Inflammatory macrophage treated with lipopolysaccharide for 1 hour (primary cell): ENCODE measurements at places on chromosomes 1 and 21.

GRCh38 chr1:77866296-77866695 is 22.1 kb upstream of the NEXN start:
- DNase-seq = no peak

DNA sequence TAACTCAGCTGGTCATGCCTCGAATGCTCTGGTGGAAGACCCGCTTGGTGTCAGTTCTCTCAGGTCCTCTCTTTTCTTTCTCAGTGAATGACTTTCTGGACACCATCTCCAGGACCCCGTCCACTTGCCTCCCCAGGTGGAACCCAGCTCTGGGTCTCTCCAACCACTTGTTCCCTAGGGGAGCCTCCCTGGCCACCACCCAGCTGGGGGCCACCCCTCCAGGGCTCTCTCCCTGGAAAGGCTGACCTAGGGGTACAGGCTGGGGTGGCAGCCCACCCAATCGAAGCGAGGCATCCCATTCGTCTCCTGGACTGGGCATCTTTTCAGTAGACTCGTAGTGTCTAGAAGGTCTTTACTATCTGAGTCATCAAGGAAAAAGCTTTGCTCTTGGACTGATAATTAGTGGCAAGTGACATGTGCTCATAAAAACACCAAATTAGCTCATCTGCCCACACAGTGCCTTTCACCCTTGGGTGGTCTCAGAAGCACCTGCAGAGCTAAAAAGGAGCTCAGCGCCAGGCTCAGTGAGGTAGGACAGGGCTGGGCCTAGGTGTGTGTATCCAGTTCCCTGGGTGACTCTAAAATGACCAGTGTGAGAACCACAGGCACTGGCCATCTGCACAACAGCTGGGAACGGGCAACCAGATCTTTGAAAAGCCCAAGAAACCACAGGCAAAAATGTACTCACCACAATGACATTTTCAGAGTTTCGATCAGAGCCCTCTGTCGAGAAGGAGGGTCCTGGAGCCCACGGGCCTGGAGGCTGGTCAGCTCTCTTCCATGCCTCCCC is 2.4 kb upstream of the PDXK start:
- DNase-seq = no peak

DNA sequence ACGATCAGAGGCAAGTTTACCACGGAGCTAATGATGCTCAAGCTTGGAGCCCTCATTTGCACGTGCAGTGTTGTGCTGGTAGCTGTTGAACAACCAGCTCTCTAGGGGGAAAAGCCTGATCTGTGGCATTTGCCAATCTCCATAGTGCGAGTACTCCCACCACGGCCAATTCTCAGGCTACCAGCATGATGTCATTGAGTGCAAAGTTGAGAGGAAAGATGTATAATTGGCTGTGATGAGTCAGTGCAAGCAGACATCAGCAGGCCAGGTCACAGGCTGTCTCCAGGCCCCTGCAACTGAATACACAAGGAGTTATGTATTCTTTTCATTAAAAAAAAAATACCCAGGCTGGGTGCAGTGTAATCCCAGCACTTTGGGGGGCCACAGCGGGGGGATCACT is 233.1 kb upstream of the VAMP3 start:
- peak; percentile 50 for DNase-seq

DNA sequence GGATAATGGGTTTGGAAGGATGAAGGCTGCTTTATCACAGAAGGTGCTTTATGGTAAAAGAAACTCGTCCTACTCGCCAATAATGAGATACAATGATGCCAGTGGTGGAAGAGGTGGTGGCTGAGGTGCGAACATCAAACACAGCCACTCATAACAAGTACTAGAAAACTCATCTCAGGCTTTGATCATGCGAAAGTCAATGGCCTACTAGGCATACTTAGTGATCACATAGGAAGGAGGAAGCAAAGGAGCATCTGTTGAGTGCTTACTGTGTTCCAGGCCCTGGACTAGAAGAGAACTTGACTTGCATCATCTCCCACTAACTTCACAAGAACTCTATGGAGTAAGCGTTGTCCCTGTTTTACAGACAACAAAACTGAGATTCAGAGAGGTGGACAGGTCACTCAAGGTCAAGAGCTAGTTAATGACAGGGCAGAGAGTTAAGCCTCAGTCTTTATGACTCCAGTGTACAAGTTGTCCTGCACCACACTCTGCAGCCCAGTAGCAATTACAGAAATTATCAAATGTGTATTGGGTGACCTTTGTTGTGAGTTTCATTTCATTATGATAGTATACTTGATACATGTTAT is 33.6 kb downstream of the RUNX1 start:
- no peak for DNase-seq

DNA sequence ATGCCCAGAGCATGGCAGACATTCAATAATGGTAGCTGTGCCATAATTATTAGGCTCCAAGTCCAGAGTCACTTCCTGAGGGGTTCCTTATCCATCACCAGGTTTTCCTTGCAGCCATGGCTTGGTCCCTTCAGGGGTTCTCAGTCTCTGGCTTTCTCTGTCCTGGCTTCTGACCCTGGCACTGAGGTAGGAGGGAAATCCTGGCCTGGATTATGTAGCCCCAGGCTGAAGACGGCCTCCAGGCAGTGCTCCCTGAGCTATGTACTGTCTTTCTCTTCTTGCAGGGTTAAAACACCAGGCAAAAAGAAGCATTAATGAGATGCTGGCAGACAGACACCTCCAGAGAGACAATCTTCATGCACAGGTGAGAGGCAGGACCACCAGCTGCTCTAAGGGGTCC is 9.5 kb upstream of the PADI3 start:
- DNase-seq = peak; percentile 60

- no peak for DNase-seq
These were observed 82.2 kb upstream of the BMP8A start for GRCh38 chr1:39409055-39409816.

GRCh38 chr21:25845729-25846256 is 111.0 kb downstream of the GABPA start:
- no peak for DNase-seq

DNA sequence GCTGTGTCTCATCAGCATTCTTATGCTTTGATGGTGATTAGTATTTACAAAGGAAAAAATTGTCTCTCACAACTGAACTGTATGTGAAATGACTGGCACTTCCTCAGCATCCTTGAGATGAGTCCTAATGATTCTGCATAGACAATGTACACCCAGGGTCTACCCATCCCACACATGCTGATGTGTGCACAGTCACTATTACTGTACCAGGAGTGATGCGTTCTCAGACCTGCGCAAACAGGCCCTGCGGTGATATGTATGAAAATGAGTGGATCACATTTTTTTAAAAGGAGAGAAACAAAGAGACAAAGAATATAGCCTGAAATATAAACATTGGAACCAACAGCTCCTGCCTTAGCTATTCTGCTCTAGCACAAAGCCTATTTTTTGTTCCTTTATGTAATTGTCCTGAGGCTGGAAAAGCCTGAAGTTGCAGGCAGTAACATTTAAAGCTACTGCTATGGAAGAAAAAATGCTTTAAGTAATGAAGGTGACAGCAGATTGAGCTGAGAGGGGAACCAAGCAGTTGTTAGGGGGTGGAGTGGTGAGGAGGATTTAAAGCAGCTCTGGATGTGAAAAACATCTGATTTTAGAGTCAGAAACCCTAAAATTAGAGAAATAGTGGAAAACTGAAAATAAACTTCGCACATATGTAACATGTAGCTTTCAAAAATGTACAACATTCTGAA is 5.5 kb downstream of the RCAN1 start:
- DNase-seq = no peak

DNA sequence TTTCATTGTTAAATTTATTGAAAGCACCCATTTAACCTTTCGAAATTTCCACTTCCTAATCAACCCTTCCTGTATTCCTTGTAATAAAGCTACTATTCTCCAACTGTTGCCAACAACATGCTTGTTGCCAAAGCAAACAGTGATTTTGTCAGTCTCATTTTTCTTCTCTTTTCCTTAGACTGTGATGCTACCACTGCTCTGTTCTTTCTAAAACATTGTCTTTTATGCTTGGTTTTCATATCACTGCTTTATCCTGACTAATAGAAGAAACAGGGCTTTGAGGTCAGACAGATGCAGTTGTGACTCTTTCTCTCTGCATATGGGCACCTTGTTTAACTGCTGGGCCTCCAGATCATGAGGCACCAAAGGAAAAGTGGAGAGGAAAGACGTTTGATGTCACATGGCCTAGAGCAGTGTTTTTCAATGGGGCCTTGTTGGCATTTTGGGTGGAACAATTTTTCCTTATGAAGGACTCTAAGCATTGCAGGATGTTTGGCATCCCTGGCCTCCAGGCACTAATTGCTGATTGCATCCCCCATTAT is 56.1 kb downstream of the HMCN1 start:
- DNase-seq = no peak

DNA sequence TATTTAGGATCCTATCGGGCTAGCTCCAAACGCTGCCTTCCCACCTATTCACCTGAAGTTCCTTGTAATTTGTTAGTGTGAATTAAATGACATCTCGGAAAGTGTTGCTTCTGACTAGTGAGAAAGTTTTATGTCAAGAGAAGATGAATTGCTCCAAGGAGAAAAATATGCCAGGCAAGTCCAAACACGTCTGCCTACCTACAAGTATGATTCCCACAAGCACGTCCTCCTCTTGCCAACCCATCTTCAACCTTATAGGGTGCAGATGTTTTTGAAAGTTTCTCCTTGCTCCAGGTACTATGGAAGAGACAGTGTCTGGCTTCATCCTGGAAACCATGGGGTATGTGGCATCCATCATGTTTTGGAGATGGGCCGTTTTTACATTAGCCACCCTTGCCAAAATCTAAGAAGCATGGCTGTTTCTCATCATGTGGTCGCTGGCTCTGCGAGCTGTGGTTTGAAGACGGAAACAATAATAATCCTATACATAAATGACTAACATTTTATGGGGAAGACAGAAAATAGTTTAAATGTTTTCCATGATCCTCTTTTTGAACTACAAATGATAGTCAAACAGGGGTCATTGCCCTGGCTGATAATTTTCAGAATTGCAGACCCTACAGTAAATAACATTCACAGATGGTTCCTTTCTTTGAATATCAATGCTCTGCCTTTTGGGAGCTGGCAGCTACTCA is 505.8 kb downstream of the SMYD3 start:
- DNase-seq = no peak

DNA sequence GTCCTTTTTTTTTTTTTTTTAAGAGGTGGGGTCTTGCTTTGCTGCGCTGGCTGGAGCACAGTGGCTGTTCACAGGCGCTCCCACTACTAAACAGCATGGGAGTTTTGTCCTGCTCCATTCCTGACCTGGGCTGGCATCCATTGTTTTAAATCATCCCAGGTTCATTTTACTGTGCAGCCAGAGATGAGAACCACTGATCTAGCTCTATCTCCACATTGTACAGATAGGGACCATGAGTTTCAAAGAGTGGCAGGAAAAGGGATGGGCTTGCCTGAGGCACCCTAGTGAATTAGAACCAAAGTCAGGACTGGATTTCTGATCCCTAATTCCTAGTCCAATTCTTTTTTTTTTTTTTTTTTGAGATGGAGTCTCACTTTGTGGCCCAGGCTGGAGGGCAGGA is 7.2 kb upstream of the TMEM222 start:
- DNase-seq = no peak

DNA sequence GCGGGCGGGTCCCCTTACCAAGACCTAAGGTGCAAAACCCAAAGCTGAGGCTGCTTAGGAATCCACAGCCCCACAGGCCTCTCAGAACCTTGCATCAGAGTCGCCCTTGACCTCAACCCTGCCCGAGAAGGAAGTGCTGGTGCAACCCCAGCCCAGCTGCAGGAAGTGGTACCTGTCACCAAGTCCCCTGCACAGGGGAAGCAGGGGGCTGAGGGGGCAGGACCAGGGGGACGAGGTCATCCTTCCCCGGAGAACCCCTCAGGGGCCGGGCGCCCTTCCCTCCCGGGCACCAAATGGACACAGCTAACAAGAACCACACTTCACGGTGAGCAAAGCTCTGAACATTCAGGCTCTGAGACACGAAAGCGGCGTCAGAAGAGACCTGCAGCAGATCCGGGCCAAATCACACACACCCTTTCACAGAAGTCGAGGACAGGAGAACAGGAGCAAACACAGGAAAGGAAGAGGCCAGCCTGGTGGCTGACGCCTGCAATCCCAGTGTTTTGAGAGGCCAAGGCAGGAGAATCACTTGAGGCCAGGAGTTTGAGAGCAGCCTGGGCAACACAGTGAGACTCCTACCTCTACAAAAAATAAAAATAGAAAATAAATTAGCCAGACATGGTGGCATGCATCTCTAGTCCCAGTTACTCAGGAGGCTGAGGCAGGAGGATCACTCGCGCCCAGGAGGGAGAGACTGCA is 6.4 kb downstream of the ITGB2 start:
- peak; percentile 66 for DNase-seq

DNA sequence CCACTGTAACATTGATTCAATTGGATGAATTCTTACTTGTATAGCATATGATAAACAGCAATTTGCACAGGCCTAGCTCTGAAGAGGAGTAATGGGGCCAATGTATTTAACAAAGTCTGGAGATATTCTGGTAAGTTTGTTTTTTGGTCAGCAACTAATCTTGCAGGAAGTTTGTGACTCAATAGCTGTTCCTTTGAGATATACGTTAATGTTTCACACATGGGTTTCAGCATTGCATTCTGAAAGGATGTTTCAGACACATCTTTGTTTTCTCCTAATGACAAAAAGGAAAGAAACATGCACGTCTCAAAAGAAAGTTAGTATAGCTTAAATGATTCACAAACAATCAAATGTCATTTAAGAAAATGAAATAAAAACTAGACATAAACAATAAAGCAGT is 49.0 kb downstream of the LTN1 start:
- no peak for DNase-seq

GRCh38 chr1:203284411-203285123 is 20.8 kb upstream of the BTG2 start:
- peak; percentile 57 for DNase-seq

- no peak for DNase-seq
These were observed 176.4 kb upstream of the C8B start for GRCh38 chr1:57142169-57142568.

GRCh38 chr1:3611170-3612019 is at the start of gene MEGF6:
MEGF6 (minus strand) TSS chr1:3611508; CDS start chr1:3611268, 240 bp downstream.
- DNase-seq = peak; percentile 18

DNA sequence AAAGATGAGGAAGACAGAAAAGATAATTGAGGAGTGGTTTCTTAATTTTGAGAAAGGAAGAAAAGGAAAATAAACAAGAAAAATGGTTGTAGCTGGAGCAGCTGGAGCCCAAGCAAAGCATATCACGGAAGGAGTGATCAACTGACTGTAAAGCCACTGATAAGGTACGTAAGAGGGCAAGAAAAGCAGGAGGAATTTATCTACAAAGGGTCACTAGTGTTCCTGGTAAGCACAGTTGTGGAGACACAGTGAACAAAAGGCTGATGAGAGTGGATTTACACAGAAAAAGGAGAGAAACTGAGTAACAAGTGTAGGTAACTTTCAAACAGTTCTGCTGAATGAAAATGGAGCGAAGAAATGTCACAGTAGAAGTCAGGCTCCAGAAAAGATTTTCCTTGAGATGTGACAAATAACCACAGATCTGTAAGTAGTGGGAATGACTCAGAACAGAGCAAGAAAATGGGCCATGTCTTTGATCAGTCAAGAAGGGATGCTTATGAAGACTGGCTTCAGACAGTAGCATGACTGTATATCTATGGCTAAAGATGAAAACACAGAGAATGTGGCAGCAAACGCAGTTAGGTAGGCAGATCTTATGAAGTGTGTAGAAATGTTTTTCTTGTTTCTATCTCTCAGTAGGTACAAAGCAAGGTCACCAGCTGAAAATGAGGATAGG is 45.6 kb upstream of the RBM34 start:
- no peak for DNase-seq
